ENCODE measurements at places on chromosomes 12 and 14.

GRCh38 chr12:6416596-6416995 is 28.2 kb upstream of the CD27 start:
- DNase-seq, result no peak

- no peak for DNase-seq
Measured at GRCh38 chr12:48693572-48693971, 11.5 kb upstream of the KANSL2 start.

- DNase-seq, result no peak
Measured at GRCh38 chr14:86501611-86502010, 971.7 kb downstream of the FLRT2 start.

DNA sequence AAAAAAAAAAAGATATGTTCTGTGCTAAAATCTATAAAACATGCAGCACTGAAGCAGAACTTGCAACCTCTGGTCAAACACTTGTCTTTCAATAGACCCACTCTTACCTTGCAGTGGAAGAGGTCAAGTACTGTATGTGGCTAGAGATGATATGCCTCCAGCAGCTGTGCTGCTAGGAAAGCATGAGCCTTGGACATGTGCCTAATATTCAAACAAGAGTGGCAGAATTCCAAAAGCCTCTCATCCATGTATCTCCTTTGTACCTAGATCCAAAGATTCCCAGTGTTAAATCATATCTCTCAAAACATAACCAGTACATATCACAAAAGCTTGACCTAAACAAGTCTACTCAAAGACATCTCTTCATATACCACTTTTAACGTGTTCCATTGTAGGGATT is 105.0 kb upstream of the CPNE8 start:
- DNase-seq, result no peak

- DNase-seq, result peak; percentile 36
Measured at GRCh38 chr12:104671409-104672095, 214.8 kb downstream of the CHST11 start.

GRCh38 chr12:51813931-51814310 is 34.6 kb downstream of the FIGNL2 start:
- DNase-seq, result no peak

GRCh38 chr12:70251661-70252060 is 8.4 kb downstream of the CNOT2 start:
- no peak for DNase-seq

GRCh38 chr14:59215322-59215721 is 26.9 kb downstream of the DAAM1 start:
- peak; percentile 67 for DNase-seq

DNA sequence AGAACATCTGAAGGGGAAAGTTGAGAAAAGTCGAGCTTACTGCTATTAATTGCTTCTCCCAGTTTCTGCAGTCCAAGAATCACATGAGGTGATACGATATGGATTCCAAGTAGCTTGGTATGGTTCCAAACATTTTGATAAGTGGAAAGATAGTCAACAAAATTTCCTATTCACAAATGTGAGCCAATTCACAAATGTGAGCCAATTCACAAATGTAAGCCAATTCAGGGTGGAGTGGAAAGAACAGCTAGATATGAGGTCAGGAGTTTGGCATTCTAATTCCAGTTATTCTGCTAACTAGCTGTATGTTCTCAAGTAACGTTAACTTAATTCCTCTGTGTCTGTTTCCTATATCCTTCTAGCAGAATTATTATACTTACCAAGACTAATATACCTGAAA is 37.6 kb upstream of the DHRS4 start:
- no peak for DNase-seq

DNA sequence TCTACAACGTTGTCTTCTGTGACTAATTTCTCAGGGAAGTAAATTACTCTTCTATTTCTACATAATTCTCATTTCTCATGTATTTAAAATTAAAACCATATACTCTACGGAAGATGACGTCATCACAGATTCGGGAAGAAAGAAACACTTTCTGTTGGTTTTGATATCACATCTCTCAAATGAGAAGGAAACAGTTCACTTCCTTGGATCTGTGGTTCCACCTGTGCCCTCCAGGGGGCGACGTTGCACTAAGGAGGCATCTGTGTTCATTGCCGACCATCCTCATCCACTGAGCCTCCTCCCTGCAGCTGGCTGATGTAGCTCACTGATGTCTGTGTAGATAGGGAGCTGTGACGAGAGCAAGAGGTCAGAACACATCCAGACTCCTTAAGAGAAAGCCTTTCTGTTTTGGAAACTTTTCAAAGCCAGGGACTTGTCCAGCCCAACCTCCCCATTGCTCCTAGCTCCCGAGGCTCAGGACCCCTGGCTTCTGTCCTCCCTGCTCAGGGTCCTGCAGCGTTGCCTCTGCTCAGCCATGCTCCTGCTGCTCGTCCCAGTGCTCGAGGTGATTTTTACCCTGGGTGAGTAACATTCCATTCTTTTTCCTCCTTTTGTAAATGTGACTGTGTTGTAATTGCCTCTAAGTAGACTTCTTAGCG is 172.7 kb upstream of the OR4E1 start:
- no peak for DNase-seq

GRCh38 chr14:95903616-95904107 is 27.0 kb downstream of the TUNAR start:
- no peak for DNase-seq

- no peak for DNase-seq
Measured at GRCh38 chr12:30021051-30021833, 237.5 kb upstream of the TMTC1 start.

GRCh38 chr12:27505761-27506160 is 18.2 kb upstream of the PPFIBP1 start:
- DNase-seq, result no peak

GRCh38 chr14:33510063-33510481 is 440.8 kb downstream of the EGLN3 start:
- peak; percentile 82 for DNase-seq

GRCh38 chr14:69772082-69773017 is 5.4 kb downstream of the SRSF5 start:
- DNase-seq, result no peak

DNA sequence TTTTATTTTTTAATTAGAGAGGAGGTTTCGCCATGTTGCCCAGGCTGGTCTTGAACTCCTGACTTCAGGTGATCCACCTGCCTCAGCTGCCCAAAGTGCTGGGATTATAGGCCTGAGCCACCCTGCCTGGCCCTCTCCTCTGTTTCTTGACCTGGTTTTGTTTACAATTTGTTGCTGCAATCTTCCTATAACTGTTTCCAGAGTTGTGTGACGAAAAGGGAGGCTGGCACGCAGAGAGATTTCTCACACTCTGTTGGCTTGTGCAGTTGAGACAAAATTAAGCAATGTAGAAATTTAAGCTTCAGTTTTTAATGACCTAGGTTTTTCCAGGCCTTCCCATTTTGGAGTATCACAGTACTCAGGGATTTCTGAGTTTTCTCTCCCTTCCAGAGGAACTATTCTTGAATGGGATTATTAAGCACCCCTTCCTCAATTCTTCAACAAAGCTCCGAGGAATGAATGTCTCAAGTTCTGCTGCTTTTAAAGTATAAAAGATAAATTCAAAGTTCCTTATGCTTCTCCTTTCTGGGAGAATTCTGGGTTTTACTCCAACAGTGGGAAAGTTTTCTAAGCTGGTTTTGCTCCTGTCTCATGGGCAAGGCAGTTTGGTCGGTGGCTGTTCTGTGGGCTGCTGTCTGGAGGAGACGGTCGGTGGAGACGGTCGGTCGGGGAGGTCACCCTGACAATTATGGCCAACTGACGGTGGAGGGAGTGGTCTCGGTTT is 20.4 kb upstream of the FOS start:
- no peak for DNase-seq

- DNase-seq, result no peak
Measured at GRCh38 chr14:96748362-96748761, 48.8 kb upstream of the VRK1 start.

- DNase-seq, result no peak
Measured at GRCh38 chr12:112170971-112171596, 45.7 kb downstream of the TRAFD1 start.

- no peak for DNase-seq
Measured at GRCh38 chr14:90757452-90757851, 58.8 kb downstream of the TTC7B start.

DNA sequence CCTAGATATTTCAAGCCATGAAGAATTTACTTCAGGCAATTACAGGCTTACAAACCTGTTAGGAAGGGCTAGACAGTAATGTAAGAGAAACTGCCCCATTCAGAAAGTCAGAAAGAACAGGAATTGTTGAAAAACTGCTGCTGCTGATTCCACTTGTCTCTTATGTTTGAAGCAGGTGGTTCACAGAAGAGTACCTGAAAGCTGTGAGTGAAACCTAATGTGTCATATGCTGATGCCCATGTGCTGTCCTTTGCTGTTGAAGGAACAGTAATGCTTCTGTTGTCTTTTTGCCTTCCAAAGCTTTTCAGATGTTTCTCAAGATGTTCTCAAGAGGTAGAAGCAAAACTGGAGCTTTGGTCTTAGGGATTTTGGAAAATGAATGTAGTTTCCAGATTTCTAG is 39.0 kb downstream of the MNAT1 start:
- no peak for DNase-seq

- DNase-seq, result no peak
Measured at GRCh38 chr14:29339494-29340172, 573.0 kb downstream of the FOXG1 start.

GRCh38 chr12:3560295-3560620 is 69.3 kb downstream of the PRMT8 start:
- no peak for DNase-seq

- no peak for DNase-seq
Measured at GRCh38 chr12:28879379-28879778, 269.7 kb upstream of the FAR2 start.

GRCh38 chr12:85130646-85131045 is 94.5 kb downstream of the LRRIQ1 start:
- DNase-seq, result peak; percentile 1

All from astrocyte of the cerebellum (primary cell).